ENCODE measurements at places on chromosomes 3 and 15.

DNA sequence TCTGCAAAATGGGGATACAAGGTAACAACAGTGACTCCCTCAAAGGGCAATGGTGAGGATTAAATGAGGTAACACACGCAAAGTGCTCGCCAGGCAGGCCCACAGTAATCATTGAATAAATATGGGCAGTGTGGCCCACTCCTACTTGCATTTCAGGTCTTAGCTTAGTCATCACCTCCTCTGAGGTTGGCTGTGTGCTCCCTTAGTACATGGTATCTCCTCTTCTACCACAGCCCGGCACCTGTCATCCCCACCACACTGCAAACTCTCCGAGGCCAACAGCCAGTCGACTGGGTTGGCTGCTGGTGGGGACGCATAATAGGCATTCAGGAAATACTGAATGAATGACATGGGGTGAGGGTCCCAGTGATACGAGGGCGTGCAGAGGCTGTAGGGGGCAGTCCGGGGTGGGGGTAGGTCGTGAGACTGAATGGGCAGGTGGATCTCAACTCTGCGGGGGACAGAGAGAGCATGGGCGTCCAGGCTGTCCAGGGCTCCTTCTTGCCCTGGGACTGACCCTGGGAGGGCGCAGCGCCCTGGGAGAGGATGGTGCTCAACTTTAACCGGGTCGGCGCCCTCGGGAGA, 375 bp upstream of the MYZAP start:
- DNase-seq = no peak

- DNase-seq = no peak
These were observed 27.1 kb downstream of the CCDC13 start for GRCh38 chr3:42745776-42746454.

DNA sequence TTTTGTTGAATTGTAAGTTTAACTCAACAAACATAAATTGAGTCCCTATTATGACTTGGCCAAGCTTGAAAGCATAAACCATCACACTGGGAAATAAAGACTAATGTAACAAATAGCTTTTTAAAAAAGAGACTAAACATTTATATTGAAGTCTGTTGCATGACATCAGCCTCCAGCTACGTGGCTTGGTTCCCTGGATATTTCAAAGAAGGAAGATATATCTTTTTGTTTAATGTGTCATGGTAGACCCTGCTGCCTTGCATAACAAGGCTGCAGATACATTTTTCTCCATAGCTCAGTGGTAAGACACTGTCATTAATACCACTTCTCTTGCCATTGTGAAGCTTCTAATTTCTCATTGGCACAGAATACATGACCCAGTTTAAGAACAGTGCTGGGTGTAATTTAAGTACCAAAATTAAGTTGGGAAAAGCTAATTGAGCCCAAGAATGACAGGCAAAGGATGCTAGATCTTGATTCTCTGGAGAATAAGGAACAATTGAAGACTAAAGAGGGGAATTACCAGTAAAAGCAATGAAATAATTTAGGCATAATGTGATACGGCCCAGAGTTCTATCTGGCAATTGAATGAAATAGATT, 14.0 kb downstream of the RCN2 start:
- DNase-seq = no peak

DNA sequence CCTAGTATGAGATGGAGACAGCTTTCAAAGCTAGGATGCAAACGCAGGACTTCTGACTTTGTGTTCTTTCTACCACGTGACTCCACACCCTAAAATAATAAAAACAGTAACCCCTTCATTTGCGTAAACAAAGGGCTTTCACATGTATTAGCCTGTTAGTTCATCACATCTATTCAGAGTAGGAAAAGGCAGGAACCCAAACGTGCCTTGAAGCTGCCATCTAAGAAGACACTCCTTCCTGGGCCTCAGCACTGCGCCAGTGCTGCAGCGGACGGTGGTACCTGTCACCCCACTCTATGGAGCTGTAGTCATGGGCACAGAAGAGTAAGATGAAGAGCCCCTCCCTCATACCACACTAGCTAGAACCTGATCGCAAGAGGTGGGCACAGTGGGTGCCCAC, 34.3 kb downstream of the PLD1 start:
- DNase-seq = no peak

GRCh38 chr15:79653533-79653932, 221.4 kb downstream of the MINAR1 start:
- no peak for DNase-seq

All from CD4-positive, alpha-beta T cell (primary cell).